ENCODE measurements at places on chromosomes 2 and 18.

- no peak for DNase-seq
Observed at GRCh38 chr18:35128675-35129074, 87.5 kb downstream of the MAPRE2 start.

DNA sequence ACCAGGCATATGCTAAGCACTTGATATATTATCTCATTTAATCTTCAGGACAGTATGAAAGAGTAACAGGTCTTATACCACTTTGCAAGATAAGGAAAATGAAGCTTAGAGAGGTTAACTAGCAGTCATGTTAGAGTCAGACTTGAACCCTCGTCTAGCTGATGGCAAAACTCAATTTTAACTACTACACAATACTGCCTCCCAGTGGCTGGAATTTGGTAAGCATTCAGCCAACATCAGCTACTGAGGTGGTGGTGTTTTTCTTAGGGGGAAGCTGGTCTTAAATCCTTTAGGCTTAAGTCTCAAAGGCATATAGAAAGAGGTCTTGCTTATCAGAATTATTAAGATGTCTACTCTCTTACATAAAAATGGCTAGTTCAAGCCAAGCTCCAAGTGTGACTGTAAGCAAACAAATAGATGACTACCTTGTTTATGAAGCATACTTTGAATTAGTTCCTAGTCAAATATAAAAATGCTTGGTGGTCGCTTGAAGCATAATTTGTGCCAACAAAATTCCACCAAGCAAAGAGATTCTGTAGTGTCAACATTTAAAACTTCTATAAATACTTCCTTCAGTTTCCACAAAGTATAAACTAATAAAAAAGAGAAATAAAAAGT lies 325.4 kb upstream of the FIGN start:
- DNase-seq: no peak

GRCh38 chr2:58405341-58405740 lies 164.2 kb upstream of the FANCL start:
- no peak for DNase-seq

DNA sequence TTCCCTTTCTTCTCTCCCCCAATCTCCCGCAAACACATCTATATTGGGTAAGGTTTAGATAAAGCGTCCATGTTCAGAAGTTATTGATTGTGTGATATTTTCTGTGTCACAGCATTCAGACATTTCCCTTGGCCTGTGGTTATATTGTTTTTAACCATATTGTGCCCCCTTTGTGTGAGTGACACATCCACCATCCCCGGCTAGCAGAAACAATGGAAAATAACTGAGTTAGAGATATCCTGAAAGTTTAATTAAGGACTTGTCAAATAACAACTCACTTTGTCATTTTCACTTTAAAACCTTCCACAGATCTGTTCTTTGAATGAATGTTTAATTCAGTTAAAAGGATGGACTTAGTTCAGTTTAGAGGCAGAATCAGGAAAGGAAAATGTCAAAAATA lies 151.0 kb downstream of the KCNJ3 start:
- DNase-seq: no peak

DNA sequence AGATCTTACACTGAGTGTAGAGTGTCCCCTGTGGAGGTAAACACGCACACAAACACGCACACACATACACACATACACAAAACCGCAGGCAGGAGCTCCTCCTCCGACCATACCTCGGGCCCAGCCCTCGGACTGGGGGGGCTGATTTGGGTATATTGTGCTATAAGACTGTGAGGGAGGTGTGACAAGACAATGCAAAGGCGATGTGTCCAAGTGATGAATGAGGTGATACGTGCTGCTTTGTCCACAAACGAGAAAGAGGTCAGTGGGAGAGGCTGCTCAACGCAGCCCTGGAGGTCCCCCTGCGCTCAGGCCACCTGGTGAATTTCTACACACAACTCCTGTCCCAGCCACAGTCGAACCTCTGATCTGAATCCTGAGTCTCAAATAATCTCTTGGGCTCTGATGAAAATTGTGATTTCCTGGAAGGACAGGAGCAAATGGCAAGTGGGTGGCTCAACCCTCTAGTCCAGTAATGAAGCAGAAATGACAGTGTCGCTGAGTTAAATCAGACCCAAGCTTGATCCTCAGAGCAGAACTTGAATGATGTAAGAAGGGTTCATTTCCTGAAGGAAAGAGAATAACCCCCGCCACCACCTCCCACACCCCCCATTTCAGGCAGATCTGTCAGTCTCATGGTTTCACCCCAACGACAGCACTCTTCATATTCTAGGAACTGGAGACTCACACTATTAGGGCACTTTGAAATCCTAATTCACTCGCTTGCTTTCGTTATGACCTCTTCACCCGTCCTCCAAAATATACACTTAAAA lies 48.9 kb upstream of the ASXL2 start:
- DNase-seq: no peak

DNA sequence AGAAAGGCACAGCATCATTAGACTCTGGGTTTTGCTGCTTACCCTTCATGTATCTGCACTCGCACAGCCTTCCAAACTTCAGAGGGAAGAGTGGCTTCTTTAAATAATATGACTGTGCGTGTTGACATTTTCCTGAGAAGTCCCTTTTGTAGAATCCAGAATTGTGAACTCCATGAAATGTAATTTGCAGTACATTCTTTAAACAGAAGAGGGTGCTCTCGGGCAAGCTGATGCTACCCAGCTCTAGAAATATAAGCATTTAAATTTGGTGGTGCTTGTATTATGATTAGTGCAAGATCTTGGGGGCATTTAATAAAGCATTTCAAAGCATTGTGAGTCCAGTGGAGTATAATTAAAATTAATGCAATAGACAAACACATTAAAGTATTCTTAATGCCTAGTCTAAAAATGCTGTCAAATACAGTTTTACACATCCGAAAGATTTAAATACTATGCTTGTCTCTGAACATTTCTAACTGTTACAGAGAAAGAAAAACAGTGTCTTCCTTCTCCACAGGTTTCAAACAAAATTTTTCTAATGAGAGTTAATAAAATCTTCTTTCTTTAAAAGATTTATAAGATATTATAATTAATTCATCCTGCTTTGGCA lies 17.3 kb upstream of the GTF2A1L start:
- DNase-seq: peak; percentile 52

DNA sequence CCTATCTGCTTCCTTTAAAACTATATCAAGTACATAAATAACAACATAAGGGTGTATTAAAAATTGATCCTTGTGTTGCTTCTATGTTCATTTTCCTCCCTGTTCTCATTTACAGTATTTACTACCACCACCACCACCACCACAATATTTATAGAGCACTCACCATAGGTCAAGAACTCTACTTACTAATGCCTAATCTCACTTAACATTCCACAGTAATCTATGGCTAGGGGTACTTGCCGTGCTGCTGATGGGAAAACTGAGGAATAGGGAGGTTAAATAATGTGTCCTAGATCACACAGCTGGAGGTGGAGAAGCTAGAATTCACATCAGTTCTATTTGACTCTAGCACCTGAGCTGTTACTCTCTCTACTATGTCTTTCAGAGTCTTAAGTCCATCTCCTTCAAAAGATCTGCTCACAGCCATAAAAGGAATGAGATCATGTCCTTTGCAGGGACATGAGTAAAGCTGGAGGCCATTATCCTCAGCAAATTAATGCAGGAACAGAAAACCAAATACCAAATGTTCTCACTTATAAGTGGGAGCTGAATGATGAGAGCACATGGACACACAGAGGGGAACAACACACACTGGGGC lies 54.1 kb upstream of the ZNF385B start:
- no peak for DNase-seq

GRCh38 chr18:73656691-73657090 lies 490.9 kb downstream of the FBXO15 start:
- DNase-seq: no peak

GRCh38 chr18:12839057-12839525 lies 44.9 kb downstream of the PTPN2 start:
- DNase-seq: no peak

GRCh38 chr2:222290736-222291484 lies 7.9 kb downstream of the PAX3 start:
- peak; percentile 32 for DNase-seq

- no peak for DNase-seq
Observed at GRCh38 chr18:11561293-11561692, 48.1 kb upstream of the SLC35G4 start.

DNA sequence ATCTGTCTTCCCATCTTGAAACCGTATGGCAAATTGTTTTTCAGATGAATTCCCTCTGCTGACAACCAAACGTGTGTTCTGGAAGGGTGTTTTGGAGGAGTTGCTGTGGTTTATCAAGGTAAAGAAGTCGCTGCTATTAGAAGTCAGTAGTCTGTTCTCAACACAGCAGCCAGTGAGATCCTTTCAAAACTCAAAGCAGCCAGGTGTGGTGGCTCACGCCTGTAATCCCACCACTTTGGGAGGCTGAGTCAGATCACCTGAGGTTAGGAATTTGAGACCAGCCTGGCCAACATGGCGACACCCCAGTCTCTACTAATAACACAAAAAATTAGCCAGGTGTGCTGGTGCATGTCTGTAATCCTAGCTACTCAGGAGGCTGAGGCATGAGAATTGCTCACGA lies 2.1 kb downstream of the TYMS start:
- no peak for DNase-seq

- no peak for DNase-seq
Observed at GRCh38 chr2:194602750-194603149, 1054.3 kb upstream of the SLC39A10 start.

GRCh38 chr18:44708451-44709083 lies 27.9 kb downstream of the SETBP1 start:
- no peak for DNase-seq

Data from SW480 (cell line).